Type B pancreatic cell (in vitro differentiated cells): ENCODE measurements at places on chromosomes 2 and 18. TPM values are rescaled to one million over a fixed set of nuclear protein-coding genes. Genes with fewer than 3 reads are reported as not detected.

- H3K27ac ChIP-seq, result no peak overlapping the region
- no peak for DNase-seq
- H3K36me3 ChIP-seq, result no peaks in the 10 kb centered on the region
- H3K4me3 ChIP-seq, result no peak overlapping the region
- no peaks in the 10 kb centered on the region for H3K27me3 ChIP-seq
- H3K4me1 ChIP-seq, result no peaks in the 10 kb centered on the region
Measured at GRCh38 chr18:34039201-34039600, 185.5 kb downstream of the NOL4 start.

ANKAR gene
- total RNA-seq, result 2.0 and 6.5 TPM in 2 replicates

DNA sequence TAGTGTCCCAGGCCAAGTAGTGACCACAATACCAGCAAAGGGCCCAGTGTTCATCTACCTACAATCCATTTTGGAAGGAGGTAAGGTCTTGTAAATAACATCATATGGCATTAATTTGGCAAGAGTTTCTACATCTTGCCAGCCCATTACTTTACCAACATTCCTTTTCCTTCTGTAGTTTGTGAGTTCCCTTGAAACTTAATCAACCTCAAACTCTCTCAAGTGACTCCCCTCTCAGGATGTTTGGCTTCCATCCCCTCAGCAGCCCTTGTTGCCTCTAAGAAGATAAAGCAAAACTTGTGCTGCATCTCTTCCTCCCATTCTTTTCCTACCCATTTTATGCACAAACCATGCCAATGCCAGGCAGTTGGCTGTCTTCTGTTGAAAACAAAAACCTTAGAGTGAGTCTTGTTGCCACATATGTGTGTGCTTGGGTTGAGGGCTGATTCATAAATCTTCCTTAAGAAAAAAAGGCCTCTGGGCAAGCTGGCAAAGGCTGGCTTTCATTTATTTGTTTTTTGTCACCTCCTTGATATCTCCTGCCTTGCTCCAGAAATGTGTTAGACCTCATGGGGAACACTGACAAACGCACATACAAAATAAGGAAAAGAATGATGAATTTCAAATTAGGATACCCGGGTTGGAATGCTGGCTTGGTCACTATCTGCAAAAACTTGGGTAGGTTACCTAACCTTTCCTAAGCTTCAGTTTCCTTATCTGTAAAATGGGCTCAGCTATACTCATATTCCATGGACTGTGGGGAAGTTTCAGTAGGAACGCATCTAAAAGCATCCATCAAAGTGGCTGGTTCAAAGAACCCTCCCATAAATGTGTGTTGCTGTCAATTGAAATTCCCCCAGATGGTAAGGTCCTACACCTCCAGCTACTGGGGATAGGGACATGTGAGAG, 29.4 kb upstream of the ST3GAL5 start:
- H3K36me3 ChIP-seq, result no peaks in the 10 kb centered on the region
- no peaks in the 10 kb centered on the region for H3K27me3 ChIP-seq
- no peak for DNase-seq
- H3K4me1 ChIP-seq, result peaks cover 16% of the 10 kb centered on the region
- H3K4me3 ChIP-seq, result no peak overlapping the region

GRCh38 chr18:13465124-13465446, 246.5 kb downstream of the LDLRAD4 start:
- DNase-seq, result no peak
- H3K27ac ChIP-seq, result no peak overlapping the region
- H3K27me3 ChIP-seq, result peaks cover 4% of the 10 kb centered on the region
- no peaks in the 10 kb centered on the region for H3K4me1 ChIP-seq
- no peaks in the 10 kb centered on the region for H3K36me3 ChIP-seq

UNC50 gene
- 45.0 and 49.4 TPM in 2 replicates for total RNA-seq

CPLX4 gene
- not detected in 2 replicates for total RNA-seq

DNA sequence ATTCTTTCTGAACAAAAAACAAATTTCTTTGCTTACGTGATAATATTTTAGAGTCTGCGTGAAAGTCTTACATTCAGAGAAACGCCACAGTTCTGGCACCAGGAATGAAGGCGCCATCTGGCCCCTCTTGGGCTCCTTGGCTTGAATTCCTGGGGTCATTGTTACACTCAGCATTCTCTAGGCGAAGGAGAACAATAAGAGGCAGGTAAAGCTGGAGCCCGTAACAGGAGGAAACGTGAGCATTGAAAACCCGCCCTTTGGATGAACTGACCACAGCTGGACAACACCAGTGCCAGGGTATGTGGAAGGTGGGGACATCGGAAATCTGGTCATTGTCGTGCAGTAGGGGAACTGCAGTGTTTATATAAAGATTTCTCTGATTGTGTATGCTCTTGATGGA, 144.8 kb downstream of the RNF152 start:
- H3K27ac ChIP-seq, result no peak overlapping the region
- H3K4me3 ChIP-seq, result no peak overlapping the region
- H3K27me3 ChIP-seq, result no peaks in the 10 kb centered on the region
- no peaks in the 10 kb centered on the region for H3K36me3 ChIP-seq

DNA sequence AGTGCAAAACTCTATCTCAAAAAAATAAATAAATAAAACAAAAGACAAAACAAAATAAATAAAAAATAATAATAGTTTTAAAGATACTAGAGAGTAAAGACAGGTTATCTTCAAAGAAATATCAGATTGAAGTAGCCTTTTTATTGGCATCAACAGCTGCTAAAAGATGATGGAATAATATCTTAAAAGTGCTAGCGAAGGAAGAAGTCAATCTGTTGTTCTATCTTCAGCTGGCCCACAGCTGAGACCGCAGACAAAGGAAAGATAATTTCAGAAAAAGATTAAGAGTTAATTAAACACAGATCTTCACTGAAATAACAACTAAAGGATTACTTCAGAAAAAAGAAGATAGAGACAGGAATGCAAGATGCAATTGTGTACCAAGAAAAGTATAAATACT, 130.2 kb upstream of the PKDCC start:
- H3K36me3 ChIP-seq, result no peaks in the 10 kb centered on the region
- DNase-seq, result no peak
- H3K27me3 ChIP-seq, result no peaks in the 10 kb centered on the region

DNA sequence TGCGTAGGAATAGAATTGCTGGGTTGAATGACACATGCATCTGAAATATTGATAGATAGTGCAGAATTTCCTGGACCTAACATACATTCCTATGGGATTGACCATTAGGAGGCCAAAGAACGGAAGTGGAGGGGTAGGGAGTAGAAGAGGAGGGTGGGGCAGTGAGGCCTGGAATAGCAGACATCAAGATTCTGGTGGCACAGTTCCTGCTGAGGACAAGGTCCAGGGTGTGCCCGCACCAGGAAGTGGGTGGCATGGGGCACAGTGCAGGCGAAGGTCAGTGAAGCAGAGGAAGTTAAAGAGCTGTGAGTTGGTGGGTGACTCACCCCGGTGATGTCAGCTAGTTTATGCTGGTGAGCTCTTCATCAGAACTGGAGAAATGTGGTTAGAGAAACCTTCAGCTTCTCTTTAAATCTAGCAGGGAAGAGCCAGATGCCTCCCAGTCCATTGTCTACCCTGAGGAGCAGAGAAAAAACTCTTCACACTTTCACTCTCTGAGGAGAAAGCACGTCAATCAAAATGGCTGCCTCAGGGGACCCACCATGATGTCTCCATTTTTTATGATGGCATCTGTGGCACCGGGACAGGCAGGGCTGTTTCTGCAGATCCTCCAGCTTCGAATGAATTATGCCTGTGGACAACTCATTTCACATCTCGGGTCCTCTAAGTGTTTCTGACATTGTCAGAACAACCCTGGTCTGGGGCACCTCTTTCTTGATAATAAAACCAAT, 55.9 kb upstream of the CTLA4 start:
- H3K36me3 ChIP-seq, result no peaks in the 10 kb centered on the region
- no peak overlapping the region for H3K27ac ChIP-seq
- H3K27me3 ChIP-seq, result peaks cover 17% of the 10 kb centered on the region
- peaks cover 23% of the 10 kb centered on the region for H3K4me1 ChIP-seq
- H3K4me3 ChIP-seq, result no peak overlapping the region

DNA sequence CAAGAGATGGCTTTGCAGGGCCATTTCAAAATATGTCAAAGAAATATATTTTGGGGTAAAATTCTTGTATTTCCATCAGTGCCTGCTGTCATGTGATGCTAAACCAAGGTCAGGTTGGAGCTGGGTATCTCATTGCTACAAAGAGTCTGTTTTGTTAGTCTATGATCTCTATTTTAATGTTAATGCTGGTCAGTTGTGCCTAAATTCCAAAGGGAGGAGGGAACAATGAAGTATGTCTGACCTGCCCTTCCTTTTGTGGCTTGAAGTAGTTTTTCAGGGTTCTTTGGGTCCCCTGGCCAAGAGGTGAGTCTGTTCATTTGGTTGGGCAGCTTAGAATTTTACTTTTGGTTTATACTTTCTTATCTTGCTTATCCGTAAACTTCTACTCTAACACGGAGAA, 61.6 kb upstream of the DYNAP start:
- no peak overlapping the region for H3K27ac ChIP-seq
- H3K4me3 ChIP-seq, result no peak overlapping the region
- no peaks in the 10 kb centered on the region for H3K27me3 ChIP-seq
- H3K4me1 ChIP-seq, result no peaks in the 10 kb centered on the region
- no peak for DNase-seq

POMC gene
- total RNA-seq, result 0.87 and 1.5 TPM in 2 replicates

GRCh38 chr2:141501752-141502151, 629.1 kb downstream of the LRP1B start:
- H3K27me3 ChIP-seq, result no peaks in the 10 kb centered on the region
- no peaks in the 10 kb centered on the region for H3K4me1 ChIP-seq
- peaks cover 3% of the 10 kb centered on the region for H3K36me3 ChIP-seq

CPS1 gene
- 26.8 and 33.2 TPM in 2 replicates for total RNA-seq

GRCh38 chr2:24400207-24400907, 40.0 kb upstream of the ITSN2 start:
- no peak for DNase-seq
- no peak overlapping the region for H3K4me3 ChIP-seq
- peaks cover 15% of the 10 kb centered on the region for H3K4me1 ChIP-seq
- no peaks in the 10 kb centered on the region for H3K27me3 ChIP-seq
- no peak overlapping the region for H3K27ac ChIP-seq

DNA sequence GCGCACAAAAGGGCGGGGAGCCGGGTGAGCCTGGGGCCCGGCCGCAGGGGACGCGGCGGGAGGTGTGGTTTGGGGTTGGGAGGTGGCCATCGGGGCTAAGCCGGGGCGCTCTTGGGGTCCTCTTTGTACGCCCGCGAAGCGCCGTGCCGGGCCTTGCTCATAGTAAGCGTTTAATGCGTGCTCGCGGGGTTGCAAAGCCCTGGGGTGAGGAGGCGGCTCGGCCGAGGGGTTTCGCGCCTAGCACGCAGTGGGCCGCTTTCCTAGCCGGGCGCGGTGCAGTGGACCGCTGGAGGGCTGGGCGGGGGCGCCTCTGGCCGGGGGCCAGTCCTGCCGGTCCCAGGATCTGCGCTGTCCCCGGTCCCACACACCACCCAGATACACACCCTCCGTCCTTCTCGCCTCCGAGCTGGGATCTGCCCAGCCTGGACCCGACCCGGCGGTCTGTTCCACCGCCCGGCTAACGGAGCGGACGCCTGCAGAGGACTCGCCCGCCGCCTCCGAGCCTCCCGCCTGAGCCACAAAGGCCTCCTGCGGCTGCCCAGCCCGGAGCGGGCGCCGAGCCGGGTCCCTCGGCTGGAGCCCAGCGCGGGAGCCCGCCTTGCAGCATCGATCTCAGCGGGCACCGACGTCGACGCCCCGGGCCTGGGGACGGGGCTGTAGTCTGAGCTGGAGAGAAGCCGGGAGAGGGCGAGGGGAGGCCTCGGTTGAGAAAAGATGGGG, 564 bp downstream of the DPYSL5 start:
- peaks cover 63% of the 10 kb centered on the region for H3K27me3 ChIP-seq
- no peaks in the 10 kb centered on the region for H3K36me3 ChIP-seq
- H3K4me3 ChIP-seq, result peak overlapping the region; percentile 84
- no peak overlapping the region for H3K27ac ChIP-seq
- no peak for DNase-seq
- peaks cover 14% of the 10 kb centered on the region for H3K4me1 ChIP-seq

GAL3ST2 gene
- 0.19 and 0.29 TPM in 2 replicates for total RNA-seq

IGFBP2 gene
- total RNA-seq, result 121 and 252 TPM in 2 replicates

- no peaks in the 10 kb centered on the region for H3K36me3 ChIP-seq
- H3K4me1 ChIP-seq, result peaks cover 34% of the 10 kb centered on the region
- no peak for DNase-seq
- H3K4me3 ChIP-seq, result no peak overlapping the region
Measured at GRCh38 chr2:85269959-85270358, 57.8 kb downstream of the TGOLN2 start.

DNA sequence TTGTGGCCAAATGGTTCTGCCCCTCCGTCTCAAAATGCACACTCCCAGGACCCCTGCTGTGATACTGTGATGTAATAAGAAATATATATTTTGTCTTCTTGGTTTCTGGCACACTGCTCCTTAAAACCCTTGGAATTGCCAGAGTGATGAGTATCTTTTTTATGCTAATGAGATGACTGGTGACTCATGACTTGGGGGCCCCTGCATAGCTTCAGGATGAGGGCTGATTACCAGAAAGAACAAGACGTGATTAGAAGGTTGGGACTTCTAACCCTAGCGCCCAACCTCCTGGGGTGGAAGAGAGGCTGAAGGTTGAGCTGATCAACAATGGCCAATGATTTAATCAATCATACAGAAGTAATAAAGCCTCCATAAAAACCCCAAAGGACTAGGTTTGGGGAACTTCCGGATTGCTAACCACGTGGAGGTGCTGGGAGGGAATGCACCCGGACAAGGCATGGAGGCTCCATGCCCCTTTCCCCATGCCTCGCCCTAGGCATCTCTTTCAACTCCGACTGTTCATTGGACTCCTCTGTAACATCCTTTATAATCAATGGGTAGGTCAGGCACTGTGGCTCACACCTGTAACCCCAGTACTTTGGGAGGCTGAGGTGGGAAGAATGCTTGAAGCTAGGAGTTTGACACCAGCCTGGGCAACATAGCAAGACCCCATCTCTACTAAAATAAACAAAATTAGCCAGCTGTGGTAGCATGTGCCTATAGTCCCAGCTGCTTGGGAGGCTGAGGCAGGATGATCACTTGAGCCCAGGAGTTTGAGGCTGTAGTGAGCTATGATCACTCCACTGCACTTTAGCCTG, 89.1 kb downstream of the HS1BP3 start:
- no peaks in the 10 kb centered on the region for H3K36me3 ChIP-seq
- H3K4me1 ChIP-seq, result peaks cover 22% of the 10 kb centered on the region
- DNase-seq, result no peak
- peaks cover 3% of the 10 kb centered on the region for H3K27me3 ChIP-seq

- H3K27ac ChIP-seq, result no peak overlapping the region
- no peaks in the 10 kb centered on the region for H3K27me3 ChIP-seq
- H3K4me3 ChIP-seq, result no peak overlapping the region
- DNase-seq, result no peak
- H3K4me1 ChIP-seq, result no peaks in the 10 kb centered on the region
Measured at GRCh38 chr2:22904126-22904684, 480.8 kb upstream of the KLHL29 start.

GRCh38 chr2:71736091-71736861, 282.9 kb downstream of the DYSF start:
- H3K36me3 ChIP-seq, result no peaks in the 10 kb centered on the region
- no peak overlapping the region for H3K4me3 ChIP-seq
- no peaks in the 10 kb centered on the region for H3K4me1 ChIP-seq
- no peak for DNase-seq
- no peak overlapping the region for H3K27ac ChIP-seq

DNA sequence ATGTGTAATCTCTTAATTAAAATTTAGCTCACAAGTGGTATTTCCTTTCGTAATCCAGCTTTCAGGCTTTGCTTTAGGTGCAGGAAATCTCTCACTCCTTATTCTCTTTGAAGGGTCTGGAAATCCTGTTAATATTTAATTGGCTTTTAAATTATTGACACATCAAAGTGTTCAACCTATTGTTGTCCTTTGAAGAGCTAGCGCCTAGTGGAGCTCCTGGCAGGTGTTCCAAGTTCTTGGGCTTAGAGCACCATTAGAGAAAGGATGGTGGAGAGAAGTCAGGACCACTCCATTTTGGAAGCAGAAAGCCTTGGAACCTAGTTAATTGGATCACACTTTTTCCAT, 92.4 kb downstream of the CABLES1 start:
- peaks cover 41% of the 10 kb centered on the region for H3K4me1 ChIP-seq
- H3K4me3 ChIP-seq, result no peak overlapping the region
- H3K27ac ChIP-seq, result peak overlapping the region; percentile 37
- DNase-seq, result no peak
- peaks cover 3% of the 10 kb centered on the region for H3K36me3 ChIP-seq
